IMR-90 (cell line): ENCODE measurements at places on chromosomes 5 and 9. TPM values are rescaled to one million over a fixed set of nuclear protein-coding genes. Genes with fewer than 3 reads are reported as not detected.

Gene FOXD4L3
- not detected in 2 replicates for polyA plus RNA-seq

Gene NELFB
- 65.1 and 66.0 TPM in 2 replicates for polyA plus RNA-seq

Gene JAKMIP2
- not detected in 2 replicates for polyA plus RNA-seq

Gene OGN
- 0.10 TPM in 1 of 2 replicates, not detected in the other for polyA plus RNA-seq

Gene DOCK8
- polyA plus RNA-seq = not detected in 2 replicates

Gene GABRB2
- polyA plus RNA-seq = not detected in 2 replicates

Gene AK6
- 23.1 and 34.4 TPM in 2 replicates for polyA plus RNA-seq

Gene FEM1C
- 5.3 and 6.3 TPM in 2 replicates for polyA plus RNA-seq

Gene FLT4
- polyA plus RNA-seq = 0.07 TPM in 2 replicates

Gene YIPF5
- polyA plus RNA-seq = 60.0 and 64.4 TPM in 2 replicates

Gene GPR151
- not detected in 2 replicates for polyA plus RNA-seq

Gene RLN2
- not detected in 2 replicates for polyA plus RNA-seq

GRCh38 chr5:27129926-27130325 is 91.5 kb upstream of the CDH9 start:
- no peaks in the 10 kb centered on the region for H3K4me1 ChIP-seq
- no peak for DNase-seq
- no peak overlapping the region for H3K4me3 ChIP-seq

DNA sequence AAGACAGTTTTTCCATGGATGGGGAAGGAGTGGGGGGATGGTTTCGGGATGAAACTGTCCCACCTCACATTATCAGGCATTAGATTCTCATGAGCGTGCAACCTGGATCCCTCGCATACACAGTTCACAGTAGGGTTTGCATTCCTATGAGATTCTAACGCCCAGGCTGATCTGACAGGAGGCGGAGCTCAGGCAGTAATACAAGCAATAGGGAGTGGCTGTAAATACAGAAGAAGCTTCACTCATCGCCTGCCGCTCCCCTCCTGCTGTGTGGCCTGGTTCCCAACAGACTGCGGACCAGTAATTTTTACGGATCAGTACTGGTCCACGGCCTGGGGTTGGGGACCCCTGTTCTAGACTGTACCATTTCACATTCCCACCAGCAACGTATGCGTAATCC is 68.3 kb upstream of the OTULINL start:
- peaks cover 17% of the 10 kb centered on the region for H3K36me3 ChIP-seq
- no peaks in the 10 kb centered on the region for H3K4me1 ChIP-seq
- no peaks in the 10 kb centered on the region for H3K27me3 ChIP-seq
- H3K4me3 ChIP-seq = no peak overlapping the region
- DNase-seq = peak; percentile 21

- H3K4me3 ChIP-seq = no peak overlapping the region
- no peak overlapping the region for H3K27ac ChIP-seq
- peaks cover 12% of the 10 kb centered on the region for H3K4me1 ChIP-seq
- DNase-seq = no peak
- H3K27me3 ChIP-seq = no peaks in the 10 kb centered on the region
- peaks cover 42% of the 10 kb centered on the region for H3K36me3 ChIP-seq
Observed at GRCh38 chr5:10710513-10711128, 50.4 kb downstream of the DAP start.

- H3K4me1 ChIP-seq = 0 out of 2 replicates have a peak, but pooled peaks cover 1% of the 10 kb centered on the region
- no peaks in the 10 kb centered on the region for H3K27me3 ChIP-seq
- no peaks in the 10 kb centered on the region for H3K36me3 ChIP-seq
- no peak overlapping the region for H3K27ac ChIP-seq
Observed at GRCh38 chr9:5951686-5952211, 61.1 kb downstream of the MLANA start.

GRCh38 chr9:257957-258356 is 43.3 kb downstream of the DOCK8 start:
- H3K27me3 ChIP-seq = peaks cover 1% of the 10 kb centered on the region; the same call in 1 of the 2 replicates
- no peak overlapping the region for H3K27ac ChIP-seq
- no peaks in the 10 kb centered on the region for H3K36me3 ChIP-seq
- H3K4me1 ChIP-seq = no peaks in the 10 kb centered on the region
- H3K4me3 ChIP-seq = no peak overlapping the region

DNA sequence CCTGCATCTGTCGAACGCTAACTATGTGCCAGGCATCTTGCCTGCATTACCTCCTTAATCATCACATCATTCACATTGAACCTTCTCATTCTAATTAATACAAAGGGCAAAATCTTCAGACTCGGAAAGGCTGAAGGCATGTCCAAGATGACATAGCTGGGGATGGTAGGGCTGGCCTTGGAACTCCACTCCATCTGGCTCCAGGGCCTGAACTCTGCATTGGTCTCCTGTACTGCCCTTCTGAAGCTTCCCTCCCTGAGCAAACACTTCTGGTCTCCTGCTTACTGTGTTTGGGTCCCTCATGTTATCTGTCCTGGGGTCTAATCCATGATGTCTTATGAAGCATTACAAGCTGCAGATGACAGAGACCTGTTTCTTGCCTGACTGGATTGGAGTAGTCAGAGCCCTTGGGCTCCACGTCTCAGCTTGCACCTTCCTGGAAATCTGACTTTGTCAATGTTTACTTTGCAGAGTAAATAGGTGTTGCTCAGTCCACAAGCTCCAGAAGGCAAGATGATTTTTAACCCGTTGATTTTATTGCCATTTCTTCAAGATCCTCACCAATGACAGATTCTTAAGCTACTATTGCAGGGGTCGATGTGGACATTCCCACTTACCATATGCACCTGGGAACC is 106.1 kb downstream of the GALNT10 start:
- H3K27ac ChIP-seq = no peak overlapping the region
- no peak overlapping the region for H3K4me3 ChIP-seq
- H3K27me3 ChIP-seq = no peaks in the 10 kb centered on the region
- no peak for DNase-seq
- H3K4me1 ChIP-seq = no peaks in the 10 kb centered on the region

- no peak overlapping the region for H3K27ac ChIP-seq
- H3K27me3 ChIP-seq = peaks cover 2% of the 10 kb centered on the region; the same call in 1 of the 2 replicates
- no peaks in the 10 kb centered on the region for H3K4me1 ChIP-seq
Observed at GRCh38 chr9:134959126-134959970, 41.6 kb upstream of the FCN1 start.

GRCh38 chr9:3049636-3050035 is 205.7 kb upstream of the PUM3 start:
- no peak for DNase-seq
- H3K27me3 ChIP-seq = no peaks in the 10 kb centered on the region
- H3K27ac ChIP-seq = no peak overlapping the region
- H3K4me3 ChIP-seq = no peak overlapping the region

- H3K4me1 ChIP-seq = no peaks in the 10 kb centered on the region
- DNase-seq = peak; percentile 7
- peaks cover 10% of the 10 kb centered on the region for H3K27me3 ChIP-seq
- no peak overlapping the region for H3K4me3 ChIP-seq
- no peak overlapping the region for H3K27ac ChIP-seq
- no peaks in the 10 kb centered on the region for H3K36me3 ChIP-seq
Observed at GRCh38 chr5:36378551-36378950, 76.8 kb upstream of the RANBP3L start.

- no peak overlapping the region for H3K4me3 ChIP-seq
- DNase-seq = no peak
- no peaks in the 10 kb centered on the region; the same call in 1 of the 2 replicates for H3K4me1 ChIP-seq
- H3K27ac ChIP-seq = no peak overlapping the region
- H3K27me3 ChIP-seq = no peaks in the 10 kb centered on the region
- H3K36me3 ChIP-seq = no peaks in the 10 kb centered on the region
Observed at GRCh38 chr5:38536968-38537367, 19.5 kb downstream of the LIFR start.

DNA sequence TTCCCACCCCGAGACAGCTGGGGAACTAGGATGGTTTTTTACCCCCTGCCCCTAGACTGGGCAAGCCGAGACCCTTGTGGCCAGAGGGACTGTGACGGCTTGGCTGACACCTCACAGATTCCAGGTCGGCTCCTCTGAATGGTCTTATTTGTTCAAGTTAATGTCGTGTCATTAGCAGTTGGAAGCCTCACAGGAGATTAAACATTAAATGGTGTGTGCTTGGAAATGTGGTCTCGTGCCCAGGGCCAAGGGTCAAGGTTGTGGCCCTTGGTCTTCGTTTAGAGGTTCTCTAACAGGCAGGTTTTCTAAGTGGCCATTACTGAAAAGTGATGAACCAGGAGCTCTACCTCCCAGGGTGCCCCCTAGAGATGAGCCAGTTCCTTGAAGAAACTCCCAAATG is 61.2 kb upstream of the RXRA start:
- peaks cover 58% of the 10 kb centered on the region for H3K27me3 ChIP-seq
- H3K4me1 ChIP-seq = peaks cover 5% of the 10 kb centered on the region
- H3K36me3 ChIP-seq = no peaks in the 10 kb centered on the region
- no peak overlapping the region for H3K27ac ChIP-seq
- no peak overlapping the region for H3K4me3 ChIP-seq

DNA sequence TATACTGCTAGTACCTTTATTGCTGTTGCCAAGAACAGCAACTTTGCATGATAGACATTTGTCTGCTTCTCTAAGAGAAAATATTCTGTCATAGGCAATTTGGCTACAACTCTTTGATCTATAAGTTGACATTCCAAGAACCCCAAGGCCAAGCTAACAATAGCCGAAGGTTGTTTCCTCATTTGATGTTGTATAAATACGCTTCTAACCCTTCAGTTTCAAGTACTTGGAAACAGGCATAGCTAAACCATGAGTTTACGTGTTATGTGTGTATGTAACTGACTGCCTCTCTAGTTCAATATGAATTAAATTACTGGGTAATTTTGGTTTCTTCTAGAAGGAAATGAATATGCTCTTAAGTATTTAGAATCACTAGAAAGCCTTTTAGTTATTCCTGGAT is 1034.0 kb downstream of the TLE4 start:
- no peak overlapping the region for H3K27ac ChIP-seq
- H3K4me3 ChIP-seq = no peak overlapping the region
- peak; percentile 31 for DNase-seq
- no peaks in the 10 kb centered on the region for H3K27me3 ChIP-seq
- H3K36me3 ChIP-seq = no peaks in the 10 kb centered on the region
- H3K4me1 ChIP-seq = no peaks in the 10 kb centered on the region

DNA sequence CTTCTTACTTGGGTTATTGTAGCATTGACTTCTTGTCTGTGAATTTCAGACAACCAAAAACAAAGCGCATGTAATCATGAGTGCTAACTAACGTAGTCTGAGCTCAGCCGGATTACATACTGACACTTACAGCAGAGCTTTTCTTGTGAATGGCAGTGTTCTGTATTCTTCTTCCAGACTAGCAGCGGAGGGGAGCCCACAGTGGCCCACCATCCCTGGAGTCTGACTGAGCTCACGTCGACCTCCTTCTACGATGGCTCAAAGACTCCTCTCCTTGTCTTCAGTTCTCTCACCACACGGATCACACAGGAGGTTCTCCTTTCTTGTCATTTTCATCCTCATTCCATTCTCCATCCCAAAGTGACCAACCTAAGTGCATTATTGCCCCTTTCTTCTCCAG is 211.4 kb downstream of the CHSY3 start:
- no peaks in the 10 kb centered on the region for H3K36me3 ChIP-seq
- H3K4me3 ChIP-seq = no peak overlapping the region
- no peaks in the 10 kb centered on the region for H3K4me1 ChIP-seq
- no peak for DNase-seq
- no peaks in the 10 kb centered on the region for H3K27me3 ChIP-seq

- no peak overlapping the region for H3K27ac ChIP-seq
- H3K4me1 ChIP-seq = peaks cover 18% of the 10 kb centered on the region
- H3K27me3 ChIP-seq = peaks cover 3% of the 10 kb centered on the region; the same call in 1 of the 2 replicates
Observed at GRCh38 chr9:134234687-134235359, 70.5 kb upstream of the RNU6ATAC start.

GRCh38 chr9:77399964-77400363 is 222.6 kb downstream of the VPS13A start:
- no peak for DNase-seq
- no peaks in the 10 kb centered on the region for H3K36me3 ChIP-seq
- H3K4me3 ChIP-seq = no peak overlapping the region
